ENCODE measurements at places on chromosomes 1 and 21.

- DNase-seq, result no peak
These were observed 34.5 kb downstream of the SPEN start for GRCh38 chr1:15881961-15882360.

DNA sequence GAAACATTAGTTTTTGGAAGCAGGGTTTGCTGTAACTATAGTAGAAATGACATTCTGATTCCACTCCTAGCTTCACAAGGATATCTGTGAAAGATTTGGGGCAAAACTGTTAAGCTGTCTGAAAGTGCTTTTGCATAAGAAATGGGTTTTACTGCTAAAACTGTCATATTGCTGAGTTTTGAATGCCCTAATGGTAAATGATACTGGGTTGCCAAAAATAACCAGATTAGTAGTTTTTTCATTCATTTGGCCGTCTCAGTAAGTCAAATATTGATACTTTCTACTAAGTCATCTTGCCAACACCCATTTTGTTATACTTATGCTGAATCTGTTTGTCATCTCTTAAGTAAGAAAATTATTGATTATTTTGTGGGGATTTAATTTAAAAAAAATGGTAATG lies 399 bp upstream of the PTPRC start:
- DNase-seq, result no peak

DNA sequence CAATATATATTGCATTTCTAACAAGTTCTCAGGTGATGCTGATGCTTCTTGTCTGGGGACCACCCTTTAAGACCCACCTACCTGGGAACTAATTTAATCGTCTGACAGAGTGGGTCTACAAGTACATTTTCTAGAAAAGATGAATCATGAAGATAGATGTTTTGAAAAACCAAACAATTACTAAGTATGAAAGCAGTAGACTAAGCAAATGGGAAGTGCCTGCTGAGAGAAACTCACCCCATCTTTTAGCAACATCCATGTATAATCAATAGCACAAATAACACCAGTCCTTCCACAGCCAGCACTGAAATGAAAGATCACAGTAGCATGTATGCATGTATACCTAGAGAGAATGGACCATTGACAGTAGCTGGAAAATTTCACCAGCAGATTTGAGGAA lies 17.3 kb downstream of the PTPN22 start:
- DNase-seq, result no peak

GRCh38 chr21:24939291-24939690 lies 668.0 kb downstream of the MRPL39 start:
- DNase-seq, result no peak

- no peak for DNase-seq
These were observed 81.8 kb upstream of the KCNA3 start for GRCh38 chr1:110756506-110756905.

DNA sequence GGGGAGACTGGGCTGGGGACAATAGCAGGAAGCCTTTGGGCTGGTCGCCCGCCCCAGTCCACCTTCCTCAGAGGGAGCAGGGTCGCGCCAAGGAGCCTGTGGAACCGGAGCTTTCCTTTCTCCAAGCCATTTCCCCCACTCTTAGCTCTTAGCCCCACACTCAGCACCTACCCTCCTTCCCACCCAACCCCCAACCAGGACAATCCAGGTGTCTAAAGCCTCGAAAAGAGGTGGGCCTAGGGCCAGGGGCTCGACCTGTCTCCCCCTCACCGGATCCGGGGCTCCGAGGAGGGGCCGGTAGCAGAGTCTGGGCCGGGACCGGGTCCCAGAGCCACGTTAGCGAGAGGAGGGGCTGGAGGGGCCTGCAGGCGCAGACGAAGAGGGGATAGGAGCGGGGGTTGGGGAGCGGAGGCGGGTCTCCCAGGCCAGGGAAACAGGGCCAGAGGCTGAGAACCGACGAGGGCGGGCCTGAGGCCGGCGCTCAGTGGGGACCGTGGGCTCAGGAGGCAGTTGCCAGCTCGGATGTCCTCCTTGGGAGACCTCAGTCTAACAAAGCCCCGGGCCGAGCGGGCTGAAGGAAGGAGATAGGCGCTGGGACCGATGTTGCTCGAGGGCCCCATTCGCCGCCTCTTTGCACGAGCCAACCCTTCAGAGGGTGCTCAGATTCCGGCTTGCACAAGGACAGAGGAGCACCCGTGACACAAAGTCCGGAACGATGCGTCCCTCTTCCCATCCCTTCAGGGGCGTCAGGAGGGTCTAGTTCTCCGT lies 943 bp downstream of the SEMA6C start:
- peak; percentile 41 for DNase-seq

DNA sequence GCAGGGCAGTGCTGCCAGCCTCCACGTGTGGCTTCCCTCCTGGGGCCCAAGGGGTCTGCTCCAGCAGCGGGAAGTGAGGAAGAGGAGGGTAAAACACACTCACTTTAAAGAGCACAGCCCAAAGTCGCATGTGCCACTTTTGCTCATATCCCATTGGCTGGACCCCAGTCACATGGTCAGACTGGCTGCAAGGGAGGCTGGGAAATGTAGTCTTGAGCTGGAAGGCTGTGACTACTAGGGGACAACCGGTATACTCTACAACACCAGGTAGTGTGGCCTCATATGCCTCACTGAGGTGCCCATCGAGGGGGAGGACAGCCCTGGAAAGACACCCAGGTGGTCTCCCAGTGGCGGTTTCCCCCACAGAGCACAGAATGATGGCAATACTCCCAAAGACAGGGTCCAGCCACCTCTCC lies 45.2 kb downstream of the CAMK2N1 start:
- DNase-seq, result peak; percentile 72

DNA sequence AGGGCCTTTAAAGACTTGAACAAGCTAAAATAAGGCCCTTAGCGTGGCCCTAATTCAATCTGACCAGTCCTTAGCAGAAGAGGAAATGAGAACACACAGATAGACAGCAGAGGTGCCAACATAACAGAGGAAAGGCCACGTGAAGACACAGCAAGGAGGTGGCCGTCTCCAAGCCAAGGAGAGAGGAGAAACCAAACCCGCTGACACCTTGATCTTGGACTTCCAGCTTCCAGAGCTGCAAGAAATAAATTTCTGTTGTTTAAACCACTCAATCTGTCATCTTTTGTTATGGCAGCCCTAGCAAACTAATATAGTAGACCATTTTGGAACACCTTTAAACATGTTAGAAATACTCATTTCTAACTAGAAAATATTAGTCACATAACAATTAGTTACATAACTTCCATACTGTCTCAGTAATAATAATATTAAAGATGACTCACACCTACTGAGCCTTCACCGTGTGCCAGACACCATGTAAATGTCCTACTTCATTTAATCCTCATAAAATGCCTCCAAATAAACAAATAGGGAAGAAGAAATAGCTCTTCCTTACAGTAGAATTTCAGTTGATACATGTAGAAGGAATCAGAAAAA lies 47.9 kb downstream of the S1PR1 start:
- no peak for DNase-seq

DNA sequence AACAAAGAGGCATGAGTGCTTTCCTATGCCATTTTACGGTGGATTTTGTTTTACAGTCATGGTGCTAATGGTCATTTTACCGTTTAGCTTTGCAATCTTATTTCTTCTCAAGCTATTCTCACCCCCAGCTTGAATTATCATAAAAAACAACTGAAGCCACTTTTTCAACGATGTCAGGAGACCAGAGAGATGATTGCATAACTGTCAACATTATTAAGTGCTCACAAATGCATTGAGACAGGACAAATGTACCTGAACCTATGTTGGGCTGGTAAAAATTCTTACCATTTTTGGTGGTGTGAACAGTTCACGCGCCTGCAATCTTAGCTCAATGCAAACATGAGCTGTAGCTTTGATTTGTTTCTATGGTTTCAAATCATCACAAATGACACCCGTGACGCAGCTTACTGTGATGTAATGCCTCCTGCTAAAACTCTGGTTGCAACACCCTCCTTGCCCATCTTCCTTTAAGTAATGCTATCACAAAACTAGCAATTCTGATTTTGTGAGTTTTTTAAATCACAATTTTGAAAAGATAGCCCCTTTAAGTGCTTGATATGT lies 104.4 kb downstream of the UCHL5 start:
- DNase-seq, result no peak

- DNase-seq, result no peak
These were observed 126.6 kb downstream of the PRDM2 start for GRCh38 chr1:13826591-13826990.

- no peak for DNase-seq
These were observed 12.5 kb downstream of the TMEM81 start for GRCh38 chr1:205071801-205072200.

GRCh38 chr21:24045775-24046215 lies 1561.5 kb downstream of the MRPL39 start:
- peak; percentile 25 for DNase-seq

DNA sequence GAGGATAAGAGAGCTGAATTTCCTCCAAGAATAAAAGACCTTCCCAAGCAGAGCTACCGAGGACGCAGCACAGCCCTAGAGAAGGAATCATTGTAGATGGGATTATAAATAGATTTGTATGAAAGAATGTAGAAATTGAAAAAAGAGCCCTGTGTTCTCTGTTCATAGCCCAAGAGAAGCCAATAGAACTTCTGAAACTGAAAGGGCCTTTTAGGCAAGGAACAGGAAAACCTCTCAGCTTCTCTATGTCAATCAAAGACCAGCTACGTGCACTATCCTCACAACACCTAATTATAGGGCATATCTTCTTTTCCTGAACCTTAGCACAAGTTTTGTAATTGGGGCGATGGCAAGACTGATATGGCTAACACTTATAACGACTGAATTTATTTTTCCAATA lies 192.4 kb upstream of the RNPC3 start:
- no peak for DNase-seq

DNA sequence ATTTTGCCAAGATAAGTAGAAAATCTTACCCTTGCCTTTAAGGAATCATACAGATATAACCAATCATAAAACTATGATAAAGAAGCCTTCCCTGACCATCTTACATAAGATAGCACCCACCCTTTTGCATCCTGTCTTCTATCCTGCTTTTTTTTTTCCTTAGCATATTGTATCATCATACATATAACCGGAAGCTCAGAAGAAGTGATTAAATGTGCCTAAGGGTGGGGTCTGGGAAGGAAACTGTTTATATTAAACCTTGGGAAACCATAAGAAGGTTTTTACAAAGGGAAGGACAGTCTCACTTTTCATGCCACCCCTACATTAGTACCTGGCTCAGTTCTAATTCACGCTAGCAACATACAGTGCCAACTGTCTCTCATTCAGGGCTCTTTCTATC lies 66.8 kb downstream of the LUZP1 start:
- DNase-seq, result no peak

DNA sequence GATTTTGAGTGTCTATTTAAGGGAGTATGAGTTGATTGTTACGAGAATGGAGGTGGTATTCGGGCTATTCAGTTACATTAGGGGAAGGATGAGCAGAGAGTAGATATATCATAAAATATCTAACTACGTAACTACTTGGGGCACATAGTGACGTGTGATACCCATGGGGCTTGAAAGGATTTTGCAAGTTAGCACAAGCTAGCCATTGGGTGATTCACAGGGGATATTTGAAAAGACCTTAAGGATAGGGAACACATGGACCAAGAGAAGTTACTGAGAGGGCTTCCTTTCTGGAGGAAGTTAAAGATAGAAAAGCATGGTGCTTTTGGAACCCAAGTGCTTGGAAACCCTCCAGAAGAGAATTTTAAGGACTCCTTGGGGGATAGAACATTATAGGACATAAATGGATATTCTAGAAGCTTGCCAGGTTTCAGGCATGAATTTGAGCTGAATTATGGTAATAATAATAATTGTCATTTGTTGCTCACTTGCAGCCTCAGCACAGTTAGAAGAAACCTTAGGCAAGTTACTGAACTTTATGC lies 5.4 kb downstream of the DISP1 start:
- DNase-seq, result no peak

- DNase-seq, result no peak
These were observed 53.6 kb downstream of the RHBG start for GRCh38 chr1:156422602-156423091.

GRCh38 chr1:243575070-243575469 lies 275.0 kb downstream of the AKT3 start:
- no peak for DNase-seq

DNA sequence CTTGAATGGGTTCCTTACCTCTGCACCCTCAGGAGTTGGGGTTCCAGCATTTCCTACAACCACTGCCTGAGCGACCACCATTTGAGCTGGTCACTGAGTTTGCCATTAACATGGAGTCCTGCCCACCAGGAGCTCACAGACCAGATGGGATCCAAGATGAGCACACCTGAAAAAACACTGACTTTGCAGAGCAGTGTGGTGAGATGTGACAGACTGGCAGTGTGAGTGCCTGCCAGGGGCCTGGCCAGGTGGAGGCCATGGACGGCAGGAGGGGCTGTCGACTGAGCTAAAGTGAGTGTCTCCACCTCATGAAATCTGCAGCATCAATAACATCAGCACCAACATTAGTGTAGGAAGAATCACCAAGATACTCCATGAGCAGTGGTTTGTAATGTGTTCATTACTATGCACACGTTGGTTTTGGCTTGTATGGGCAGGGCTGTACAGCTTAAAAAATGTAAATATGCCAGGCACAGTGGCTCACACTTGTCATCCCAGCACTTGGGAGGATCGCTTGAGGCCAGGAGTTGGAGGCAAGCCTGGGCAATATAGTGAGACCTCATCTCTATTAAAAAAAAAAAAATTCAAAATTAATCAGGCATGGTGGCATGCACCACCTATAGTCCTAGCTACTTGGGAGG lies 12.2 kb upstream of the MIXL1 start:
- no peak for DNase-seq

GRCh38 chr1:115647507-115647906 lies 5.7 kb downstream of the VANGL1 start:
- DNase-seq, result peak; percentile 34

- no peak for DNase-seq
These were observed 77.0 kb downstream of the IARS2 start for GRCh38 chr1:220170836-220171526.

- DNase-seq, result no peak
These were observed 48.1 kb upstream of the PAXBP1 start for GRCh38 chr21:32819694-32820093.

GRCh38 chr1:210730023-210730422 lies 401.3 kb downstream of the HHAT start:
- DNase-seq, result no peak

DNA sequence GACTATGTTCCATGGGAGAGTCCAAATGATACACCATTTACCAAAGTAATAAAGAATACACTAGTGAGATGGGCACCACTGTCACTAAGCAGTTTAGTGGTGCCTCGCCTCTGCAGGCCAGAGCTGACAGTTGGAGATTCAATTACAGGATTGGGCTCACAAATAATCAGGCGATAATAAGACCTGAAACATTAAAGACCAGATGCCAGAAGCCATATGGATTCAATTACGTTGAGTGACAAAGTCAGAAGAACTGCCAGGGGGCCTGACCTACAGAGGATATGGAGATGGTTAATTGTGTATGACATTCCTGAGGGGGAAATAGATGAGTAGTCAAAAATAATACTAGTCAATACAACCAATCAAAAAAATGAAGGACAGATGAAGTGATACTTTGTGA lies 65.2 kb upstream of the ST6GALNAC5 start:
- DNase-seq, result no peak

- no peak for DNase-seq
These were observed 17.2 kb downstream of the CTNNBIP1 start for GRCh38 chr1:9892563-9893528.

- DNase-seq, result no peak
These were observed 30.3 kb upstream of the COL6A2 start for GRCh38 chr21:46067505-46068201.
